Mucosa of gallbladder (tissue), 1 donor: ENCODE measurements at places on chromosomes 4 and X.

GRCh38 chr4:139872274-139872673 is 206.7 kb downstream of the MGST2 start:
- DNase-seq, result no peak

DNA sequence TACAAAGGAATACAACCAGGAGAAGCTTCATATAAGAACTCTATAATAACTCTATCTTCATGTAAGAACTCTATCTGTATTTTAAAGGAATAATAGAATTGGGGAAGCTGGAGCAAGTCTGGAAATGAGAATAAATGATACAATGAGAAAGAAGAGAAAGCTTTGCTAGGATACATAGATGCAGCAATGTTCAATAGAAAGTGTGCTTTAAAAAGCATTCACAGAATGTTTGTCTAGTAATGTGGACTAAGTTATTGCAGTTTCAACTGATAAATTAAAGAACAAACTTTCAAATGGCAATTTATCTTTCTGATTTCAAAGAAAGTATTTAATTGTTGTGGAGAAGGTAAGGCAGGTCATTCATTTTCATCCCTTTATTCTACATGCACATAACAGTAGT is 104.9 kb downstream of the TTC29 start:
- DNase-seq, result no peak

- no peak for DNase-seq
Measured at GRCh38 chr4:185870366-185870765, 58.4 kb upstream of the SORBS2 start.

DNA sequence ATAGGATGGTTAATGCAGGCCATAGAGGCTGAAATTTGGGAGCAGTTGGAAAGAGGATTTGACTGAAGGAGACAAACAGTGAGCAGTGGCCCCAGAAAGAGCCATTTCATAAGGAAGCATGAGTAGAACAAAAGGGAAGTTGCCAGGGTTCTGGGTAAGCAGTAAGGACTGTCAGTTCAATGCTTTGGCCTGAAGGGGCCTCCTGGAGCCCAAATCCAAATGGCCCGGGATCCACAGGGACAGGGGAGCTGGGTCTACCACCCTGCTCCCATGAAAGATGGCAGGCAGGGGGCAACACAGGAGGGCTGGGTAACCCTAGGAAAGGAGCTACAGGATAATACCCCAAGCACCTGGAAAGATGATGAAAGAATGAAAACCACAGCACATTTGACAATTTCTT is 4.1 kb upstream of the INTS6L start:
- no peak for DNase-seq

DNA sequence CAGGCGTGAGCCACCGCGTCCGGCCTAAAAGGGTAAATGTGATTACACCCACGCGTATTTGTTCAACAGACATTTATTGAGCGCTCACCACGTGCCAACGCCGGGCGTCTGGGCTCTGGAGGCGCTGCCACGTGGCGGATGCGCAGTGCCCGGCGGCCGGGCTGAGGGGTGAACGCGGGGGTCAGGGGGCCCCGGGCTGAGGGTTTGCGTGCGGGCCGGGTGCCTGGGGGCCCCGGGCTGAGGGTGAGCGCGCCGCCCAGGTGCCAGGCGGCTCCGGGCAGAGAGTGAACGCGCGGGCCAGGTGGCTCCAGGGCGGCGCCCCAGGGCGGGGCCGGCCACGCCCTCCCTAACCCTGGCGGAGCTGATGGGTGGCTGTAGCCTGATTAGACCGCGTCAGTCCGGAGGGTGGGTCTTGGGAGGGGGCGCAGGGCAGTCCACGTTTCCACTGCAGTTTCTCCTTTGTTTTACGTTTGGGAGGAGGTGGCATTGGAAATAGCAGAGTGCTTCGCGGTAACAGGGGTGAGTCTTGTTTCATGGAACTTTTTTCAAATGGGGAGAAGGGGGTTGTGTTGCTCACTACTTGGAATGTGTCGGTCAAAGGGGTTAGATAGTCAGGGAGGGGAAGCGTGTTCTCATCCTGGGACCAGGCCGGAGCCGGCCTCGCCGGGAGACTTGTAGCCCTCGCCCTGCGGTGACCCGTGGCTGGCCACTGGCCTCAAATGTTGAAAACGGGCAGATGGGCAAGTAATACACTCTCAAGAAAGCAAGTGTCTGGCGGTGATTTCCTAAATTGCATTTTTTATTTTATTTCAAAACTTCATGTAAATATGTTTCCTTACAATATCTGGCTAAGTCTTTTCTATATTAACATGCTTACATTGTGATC is at the start of gene ZFP42:
ZFP42 (plus strand) TSS at position 450 of the 886 bp plus-strand sequence. CDS start 7,037 bp downstream, outside the sequence.
- no peak for DNase-seq

GRCh38 chr4:186782302-186782701 is 58.6 kb upstream of the FAT1 start:
- no peak for DNase-seq
